Cerebellum (tissue), 4 donors: ENCODE measurements at places on chromosomes 13 and 19.

GRCh38 chr13:26923824-26924605, 163.4 kb upstream of the GPR12 start:
- no peak for DNase-seq

GRCh38 chr19:11106477-11106876, 17.2 kb downstream of the LDLR start:
- no peak for DNase-seq

GRCh38 chr13:24005755-24006281, 108.5 kb upstream of the C1QTNF9B start:
- no peak for DNase-seq

GRCh38 chr13:107348925-107349324, 781.0 kb upstream of the ARGLU1 start:
- DNase-seq, result peak; percentile 11

DNA sequence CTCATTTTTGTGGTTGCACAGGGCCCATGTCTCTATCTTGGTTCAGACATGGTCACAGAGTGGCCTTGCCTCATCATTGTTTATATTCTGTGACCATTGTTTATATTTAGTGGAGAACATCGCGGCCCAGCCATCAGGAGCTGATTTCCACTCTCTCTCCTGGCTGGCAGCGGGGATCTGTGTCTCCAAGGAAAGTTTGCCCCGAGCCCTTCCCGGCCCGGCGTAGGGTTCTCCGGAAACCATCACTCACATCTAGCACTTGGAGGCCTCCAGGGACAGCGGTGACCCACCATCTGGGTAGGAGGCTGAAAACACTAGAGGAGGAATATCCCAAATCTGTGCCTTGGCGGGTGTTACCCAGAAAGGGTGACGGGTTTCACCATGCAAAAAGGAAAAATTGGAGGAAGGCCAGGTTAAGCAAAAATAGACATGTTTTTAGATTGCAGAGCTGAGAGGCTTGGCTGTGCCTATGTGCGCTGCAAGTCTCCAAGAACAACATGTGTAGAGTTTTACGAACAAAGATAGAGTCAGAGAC, 726 bp upstream of the ZNF358 start:
- no peak for DNase-seq

DNA sequence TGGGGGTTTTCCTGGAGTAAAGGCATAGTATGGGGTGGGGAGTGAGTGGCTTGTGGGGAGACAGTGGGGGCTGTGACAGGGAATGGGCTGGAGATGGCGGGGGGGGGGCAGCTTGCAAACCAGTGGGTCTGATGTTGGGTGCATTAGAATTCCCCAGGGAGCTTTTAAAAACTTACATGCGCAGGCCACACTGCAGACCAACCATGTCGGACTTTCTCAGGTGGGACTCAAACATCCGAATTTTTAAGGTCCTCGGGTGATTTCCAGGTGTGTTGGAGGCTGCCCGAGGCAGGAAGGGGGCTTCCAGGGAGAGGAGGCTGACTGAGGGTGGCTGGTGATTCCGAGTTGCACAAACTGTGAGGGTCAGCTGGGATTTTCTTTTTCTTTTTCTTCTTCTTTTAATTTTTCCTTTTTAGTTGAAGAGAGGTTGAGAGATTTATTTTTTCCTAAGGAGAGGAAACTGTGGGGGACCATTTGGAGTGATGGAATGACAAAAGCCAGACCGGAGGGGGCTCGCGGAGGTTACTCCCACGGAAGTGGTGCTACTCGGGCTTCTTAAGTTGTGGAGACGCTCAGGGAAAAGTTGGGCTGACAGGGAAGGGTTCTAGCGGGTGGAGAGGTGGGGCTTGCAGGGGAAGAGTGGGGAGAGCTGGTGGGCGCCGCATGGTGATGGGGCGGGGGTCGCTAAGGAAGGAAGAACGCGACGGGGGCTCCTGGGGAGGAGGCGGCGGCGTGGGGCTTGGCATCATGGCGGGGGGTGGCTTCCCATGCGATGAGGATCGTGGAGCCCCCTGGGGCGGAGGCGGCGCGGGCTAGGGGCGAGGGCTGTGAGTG, 997 bp upstream of the CACNG8 start:
- DNase-seq, result no peak

- no peak for DNase-seq
Observed at GRCh38 chr19:48670699-48671445, 1.9 kb downstream of the NTN5 start.

GRCh38 chr13:72469906-72470305, 257.5 kb downstream of the MZT1 start:
- DNase-seq, result peak; percentile 14

- no peak for DNase-seq
Observed at GRCh38 chr13:62964522-62964921, 1548.9 kb upstream of the PCDH20 start.

DNA sequence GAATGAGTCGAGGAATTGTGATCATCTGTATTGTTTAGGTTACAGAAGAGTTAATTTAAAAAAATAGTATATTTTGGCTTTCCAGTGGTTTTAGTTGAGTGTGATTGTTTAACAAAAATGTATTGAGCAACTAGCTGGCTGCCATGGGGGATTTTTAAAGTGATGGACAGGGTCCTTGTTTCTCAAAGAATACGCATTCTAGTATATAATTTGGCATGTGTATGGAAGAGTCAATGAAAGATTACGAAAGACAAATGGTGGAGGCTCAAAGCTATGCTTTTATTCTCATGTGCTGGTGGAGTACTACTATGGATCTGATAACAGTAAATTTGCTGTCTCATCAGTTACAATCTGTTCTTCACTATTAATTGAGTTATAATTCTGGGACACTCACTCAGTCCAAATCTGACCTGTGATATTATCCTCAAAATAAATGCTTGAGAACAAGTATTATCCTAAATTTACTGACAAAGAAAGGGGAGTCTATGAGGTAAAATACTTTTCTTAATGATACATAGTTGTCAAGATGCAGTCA, 240.0 kb downstream of the GPC6 start:
- no peak for DNase-seq

GRCh38 chr19:3465552-3465951, 14.8 kb downstream of the SMIM24 start:
- no peak for DNase-seq

- DNase-seq, result no peak
Observed at GRCh38 chr13:114143806-114144605, 11.6 kb upstream of the RASA3 start.

GRCh38 chr19:31253526-31254179, 95.6 kb downstream of the TSHZ3 start:
- no peak for DNase-seq

- DNase-seq, result no peak
Observed at GRCh38 chr19:6868351-6868750, 19.0 kb upstream of the ADGRE1 start.
